ENCODE measurements at places on chromosomes 1 and 21.
A peak's percentile ranks its signal among the peaks of the same experiment; 100 is the strongest.

GRCh38 chr1:199422206-199422605 lies 605.3 kb upstream of the NR5A2 start:
- peak; percentile 27 for DNase-seq

DNA sequence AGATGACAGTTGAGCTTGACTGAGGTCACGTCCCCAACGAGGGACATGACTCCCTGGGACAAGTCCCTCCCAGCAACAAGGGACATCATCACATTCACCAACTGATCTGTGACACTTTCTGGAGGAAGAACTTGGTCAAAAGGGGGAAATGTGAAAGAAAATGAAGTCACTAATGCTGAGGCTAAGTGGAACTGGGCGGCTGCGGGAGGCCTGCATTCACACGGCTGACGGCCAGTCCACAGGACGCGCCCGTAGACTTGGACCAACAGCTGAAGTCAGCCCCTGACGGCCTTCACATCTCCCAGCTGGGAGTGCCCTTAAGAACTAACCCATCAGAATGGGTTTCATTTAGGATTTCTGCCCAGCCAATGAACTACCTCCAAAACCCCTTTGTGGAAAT lies 26.6 kb downstream of the POFUT2 start:
- DNase-seq = no peak

GRCh38 chr1:89900323-89900722 lies 79.5 kb downstream of the LRRC8D start:
- no peak for DNase-seq

- no peak for DNase-seq
Measured at GRCh38 chr1:114956570-114956969, 73.1 kb upstream of the TSHB start.

DNA sequence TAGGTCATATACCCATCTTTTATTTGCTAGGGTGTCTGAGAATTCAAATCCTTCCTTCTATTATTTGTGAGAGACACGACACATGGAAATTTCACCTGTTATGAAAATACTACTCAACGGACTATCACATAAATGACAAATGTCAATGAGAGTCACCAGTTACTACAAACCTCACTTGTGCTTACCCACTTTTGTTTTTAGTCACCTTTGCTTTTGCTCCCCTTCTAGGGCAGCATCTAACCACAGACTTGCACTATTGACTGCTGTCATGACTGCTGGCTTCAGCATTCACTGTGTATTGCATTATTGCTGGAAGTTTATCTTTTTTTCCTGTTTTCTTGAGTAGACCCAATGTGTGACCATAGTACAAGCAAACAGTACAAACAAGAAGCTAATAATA lies 1048.0 kb downstream of the PLA2G4A start:
- DNase-seq = no peak

GRCh38 chr1:247316590-247317197 lies 15.0 kb downstream of the ZNF496 start:
- no peak for DNase-seq

DNA sequence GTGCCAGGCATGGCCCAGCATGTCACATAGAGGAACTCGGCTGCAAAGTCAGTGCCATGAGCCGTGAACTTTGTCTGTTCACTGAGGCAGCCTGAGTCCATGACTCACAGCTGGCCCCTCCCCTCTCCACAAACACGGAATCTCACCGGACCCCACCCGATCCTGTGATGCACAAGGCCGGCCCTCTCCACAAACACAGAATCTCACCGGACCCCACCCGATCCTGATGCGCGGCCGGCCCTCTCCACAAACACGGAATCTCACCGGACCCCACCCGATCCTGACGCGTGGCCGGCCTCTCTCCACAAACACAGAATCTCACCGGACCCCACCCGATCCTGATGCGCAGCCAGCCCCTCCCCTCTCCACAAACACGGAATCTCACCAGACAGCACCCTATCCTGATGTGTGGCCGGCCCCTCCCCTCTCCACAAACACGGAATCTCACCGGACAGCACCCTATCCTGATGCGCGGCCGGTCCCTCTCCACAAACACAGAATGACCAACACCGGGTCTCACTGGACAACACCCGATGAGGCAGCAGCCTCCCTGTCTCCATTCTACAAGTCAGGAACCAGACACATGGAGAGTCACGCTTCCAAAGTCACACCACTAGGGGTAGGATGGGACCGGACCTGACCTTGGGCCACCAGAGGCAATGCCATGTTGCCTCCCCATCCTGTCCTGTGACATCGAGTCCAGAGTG lies 39.6 kb upstream of the GPR153 start:
- DNase-seq = no peak

DNA sequence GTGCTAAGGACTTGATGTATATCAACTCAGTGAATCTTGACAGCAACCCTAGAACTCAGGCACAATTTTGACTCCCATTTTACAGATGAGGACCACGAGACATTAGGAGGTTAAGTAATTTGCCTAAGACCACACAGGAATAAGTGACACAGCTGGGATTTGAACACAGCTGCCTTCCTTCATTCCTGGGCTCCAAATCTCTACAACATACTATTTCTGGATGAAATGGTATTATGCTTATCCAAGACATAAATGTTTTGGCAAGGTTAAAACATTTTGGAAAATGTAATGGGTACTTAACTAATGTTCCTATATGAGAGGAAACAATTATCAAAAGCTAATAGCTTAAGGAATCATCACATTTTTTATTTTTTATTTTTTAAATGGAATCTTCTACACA lies 4.8 kb downstream of the CLDN8 start:
- no peak for DNase-seq

- no peak for DNase-seq
Measured at GRCh38 chr1:247269133-247269532, 13.3 kb downstream of the VN1R5 start.
